ENCODE measurements at places on chromosomes 5 and 9.

- DNase-seq: no peak
Measured at GRCh38 chr9:104745852-104746251, 1.6 kb upstream of the NIPSNAP3A start.

- DNase-seq: no peak
Measured at GRCh38 chr5:20114526-20114925, 126.5 kb upstream of the CDH18 start.

- no peak for DNase-seq
Measured at GRCh38 chr5:173475780-173476179, 140.7 kb downstream of the BOD1 start.

GRCh38 chr5:5675511-5675910 lies 253.0 kb downstream of the ICE1 start:
- DNase-seq: no peak

DNA sequence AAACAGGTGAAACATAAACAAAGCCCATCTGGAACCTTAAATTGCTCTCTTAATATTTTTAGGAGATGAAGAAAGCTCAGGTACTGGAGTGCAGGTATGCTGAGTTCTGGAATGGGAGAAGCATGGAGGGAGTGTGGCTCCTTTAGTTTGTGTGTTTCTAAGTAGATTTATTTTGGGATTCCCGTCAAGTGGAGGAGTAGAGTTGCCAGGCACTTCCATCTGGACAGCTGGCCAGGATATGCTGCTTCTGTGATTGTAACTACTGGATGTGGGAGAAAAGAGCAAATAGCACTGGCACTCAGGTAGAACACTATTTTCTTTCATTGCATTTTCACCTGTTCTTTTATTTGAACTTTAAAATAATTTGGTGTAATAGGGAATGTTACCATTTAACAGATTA lies 182.3 kb upstream of the MAST4 start:
- DNase-seq: no peak

- DNase-seq: no peak
Measured at GRCh38 chr5:115559524-115559923, 14.9 kb upstream of the FEM1C start.

GRCh38 chr5:139131921-139132432 lies 66.2 kb downstream of the SIL1 start:
- no peak for DNase-seq

DNA sequence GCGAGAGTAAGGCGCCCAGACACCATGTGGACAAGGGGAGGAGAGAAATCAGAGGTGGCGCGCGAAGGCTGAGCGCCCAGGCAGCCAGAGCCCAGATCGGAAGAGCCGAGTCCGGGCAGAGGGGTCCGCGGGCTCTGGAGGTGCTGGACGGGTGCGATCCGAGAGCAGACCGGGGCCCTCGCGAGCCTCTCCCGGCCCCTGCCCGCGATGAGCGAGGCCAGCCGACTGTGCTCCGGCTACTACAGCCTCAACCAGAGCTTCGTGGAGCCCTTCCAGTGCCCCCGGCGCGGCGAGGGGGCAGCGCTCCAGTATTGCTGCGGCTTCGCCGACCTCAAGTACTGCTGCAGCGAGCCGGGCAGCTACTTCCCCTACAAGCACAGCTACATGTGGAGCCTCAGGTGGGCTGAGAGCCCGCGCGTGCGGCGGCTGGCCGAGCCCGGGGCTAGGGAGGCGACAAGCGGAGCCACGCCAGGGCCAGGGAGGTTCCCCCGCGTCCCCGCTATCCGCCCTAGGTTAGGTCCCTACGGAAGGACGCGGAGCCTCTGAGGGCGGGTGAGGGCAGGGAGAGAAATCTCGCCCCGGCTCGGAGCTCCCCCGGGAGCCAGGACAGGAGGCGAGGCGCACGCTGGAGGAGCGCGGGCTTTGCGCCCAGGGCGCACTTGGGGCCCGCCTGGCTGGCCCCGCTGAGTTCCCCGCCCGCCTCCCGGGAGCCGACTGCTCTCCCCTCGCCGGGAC lies at the start of gene SHISAL2B:
Gene SHISAL2B (plus strand): TSS at position 87 of the 735 bp plus-strand sequence. CDS start 121 bp downstream, at position 208.
- DNase-seq: no peak

DNA sequence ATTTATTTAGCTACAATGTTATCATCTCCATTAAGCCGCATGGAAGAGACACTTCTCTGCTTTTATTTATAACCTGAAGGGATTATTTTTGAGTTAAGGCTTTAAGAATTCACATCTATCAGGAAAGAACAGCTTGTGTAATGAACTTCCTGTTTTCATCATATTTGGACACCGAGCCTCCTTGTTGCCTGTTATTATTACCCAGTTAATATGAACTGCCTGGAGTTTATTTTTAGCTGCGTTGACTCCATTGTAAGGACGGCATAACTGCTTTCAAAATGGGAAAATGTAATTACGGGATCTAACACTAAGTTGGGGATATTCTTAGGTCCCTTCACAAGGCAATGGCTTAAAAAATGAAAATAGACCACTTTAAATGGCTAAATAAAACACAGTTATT lies 89.0 kb upstream of the NR4A3 start:
- DNase-seq: no peak

DNA sequence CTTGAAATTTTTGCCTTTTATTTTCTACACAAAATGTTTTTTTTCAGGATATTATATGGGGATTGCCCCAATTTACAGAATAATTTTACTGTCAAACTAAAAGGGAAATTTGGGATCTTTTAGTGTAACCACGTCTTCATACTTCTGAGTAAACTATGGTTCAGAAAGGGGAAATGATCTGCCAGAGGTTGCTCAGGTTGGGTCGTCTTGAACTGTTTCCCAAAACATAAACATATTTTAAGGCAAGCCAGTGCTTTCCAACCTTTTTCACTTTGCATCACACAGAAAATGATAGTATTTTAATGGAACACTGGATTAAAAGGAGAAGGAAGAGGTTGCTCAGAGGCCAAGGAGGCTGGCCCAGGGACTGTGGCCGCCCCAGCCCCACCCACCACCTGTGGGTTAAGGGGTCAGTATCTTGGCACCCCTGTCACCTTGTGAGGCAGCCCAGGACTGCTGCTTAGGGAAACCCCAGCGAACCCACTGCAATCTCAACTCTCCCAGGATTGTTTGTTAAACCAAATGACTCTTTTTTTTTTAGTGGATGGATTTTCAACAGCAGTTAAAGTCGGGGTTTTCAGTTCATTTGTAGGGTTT lies 142.7 kb upstream of the DHFR start:
- no peak for DNase-seq

DNA sequence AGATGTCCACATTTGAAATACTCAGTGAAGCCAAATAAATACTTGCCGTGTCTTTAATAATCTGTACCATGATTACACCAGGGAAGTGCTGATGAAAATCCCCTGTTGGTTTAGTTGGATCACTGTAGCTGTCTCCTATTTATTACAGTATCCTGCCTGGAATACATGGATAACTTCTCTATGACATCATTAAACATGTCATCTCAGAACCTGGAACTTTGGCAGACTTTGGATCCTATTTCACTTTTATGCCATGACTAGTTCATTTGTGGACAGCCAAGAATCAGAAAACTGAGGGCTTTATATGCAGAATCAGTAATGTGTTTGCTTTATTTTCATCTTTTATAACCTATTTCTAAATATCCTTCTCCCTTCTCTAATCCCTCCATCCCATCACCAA lies at the start of gene TXNDC8:
Gene TXNDC8 (minus strand): TSS at position 137 of the 400 bp plus-strand sequence.
- no peak for DNase-seq

DNA sequence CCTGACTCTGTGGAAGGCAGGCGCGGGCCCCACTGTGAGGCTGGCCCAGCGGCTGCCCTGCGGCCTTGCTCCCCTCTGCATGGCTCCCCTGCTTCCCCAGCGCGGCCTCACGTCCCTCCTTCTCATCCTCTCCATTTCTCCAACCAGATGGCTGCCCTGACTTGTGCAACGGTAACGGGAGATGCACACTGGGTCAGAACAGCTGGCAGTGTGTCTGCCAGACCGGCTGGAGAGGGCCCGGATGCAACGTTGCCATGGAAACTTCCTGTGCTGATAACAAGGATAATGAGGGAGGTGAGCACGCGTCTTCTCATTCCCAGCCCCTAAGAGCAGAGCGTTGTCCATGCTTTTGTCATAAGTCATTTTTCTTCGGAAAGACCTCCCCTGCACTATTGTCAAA lies 129.0 kb upstream of the WWC1 start:
- DNase-seq: no peak

DNA sequence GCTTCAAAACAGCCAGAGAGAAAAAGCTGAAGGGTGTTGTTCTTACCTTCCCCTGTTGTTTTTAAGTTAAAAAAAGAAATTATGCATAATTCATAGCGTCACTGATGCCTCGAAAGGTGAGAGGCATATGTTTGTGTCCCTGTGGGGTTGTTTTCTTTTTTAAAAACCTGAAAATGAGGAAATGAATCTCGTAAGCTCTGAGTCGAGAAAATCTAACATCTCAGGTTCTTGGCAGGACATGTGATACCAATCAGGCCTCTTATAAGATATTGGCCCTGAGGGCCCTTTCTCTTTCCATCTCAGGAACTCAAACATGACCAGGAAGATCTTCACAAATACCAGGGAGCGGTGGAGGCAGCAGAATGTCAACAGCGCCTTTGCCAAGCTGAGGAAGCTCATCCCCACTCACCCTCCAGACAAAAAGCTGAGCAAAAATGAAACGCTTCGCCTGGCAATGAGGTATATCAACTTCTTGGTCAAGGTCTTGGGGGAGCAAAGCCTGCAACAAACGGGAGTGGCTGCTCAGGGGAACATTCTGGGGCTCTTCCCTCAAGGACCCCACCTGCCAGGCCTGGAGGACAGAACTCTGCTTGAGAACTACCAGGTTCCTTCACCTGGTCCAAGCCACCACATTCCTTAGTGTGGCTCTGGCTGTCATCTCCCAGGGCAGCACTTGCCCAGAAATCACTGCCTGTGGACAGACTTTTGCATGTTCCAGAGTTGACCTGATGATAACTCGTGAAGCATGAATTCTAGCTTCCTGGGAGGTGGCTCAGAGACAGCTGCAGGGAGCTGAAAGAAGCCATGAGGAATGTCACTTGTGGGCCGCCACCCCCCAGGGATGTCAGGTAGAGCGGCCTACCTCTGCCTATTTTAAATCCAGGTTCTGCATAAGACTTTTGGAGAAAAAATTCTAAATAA lies at the start of gene TAL2:
Gene TAL2 (plus strand): TSS at position 274 of the 921 bp plus-strand sequence. CDS start 40 bp downstream, at position 314.
- DNase-seq: no peak

DNA sequence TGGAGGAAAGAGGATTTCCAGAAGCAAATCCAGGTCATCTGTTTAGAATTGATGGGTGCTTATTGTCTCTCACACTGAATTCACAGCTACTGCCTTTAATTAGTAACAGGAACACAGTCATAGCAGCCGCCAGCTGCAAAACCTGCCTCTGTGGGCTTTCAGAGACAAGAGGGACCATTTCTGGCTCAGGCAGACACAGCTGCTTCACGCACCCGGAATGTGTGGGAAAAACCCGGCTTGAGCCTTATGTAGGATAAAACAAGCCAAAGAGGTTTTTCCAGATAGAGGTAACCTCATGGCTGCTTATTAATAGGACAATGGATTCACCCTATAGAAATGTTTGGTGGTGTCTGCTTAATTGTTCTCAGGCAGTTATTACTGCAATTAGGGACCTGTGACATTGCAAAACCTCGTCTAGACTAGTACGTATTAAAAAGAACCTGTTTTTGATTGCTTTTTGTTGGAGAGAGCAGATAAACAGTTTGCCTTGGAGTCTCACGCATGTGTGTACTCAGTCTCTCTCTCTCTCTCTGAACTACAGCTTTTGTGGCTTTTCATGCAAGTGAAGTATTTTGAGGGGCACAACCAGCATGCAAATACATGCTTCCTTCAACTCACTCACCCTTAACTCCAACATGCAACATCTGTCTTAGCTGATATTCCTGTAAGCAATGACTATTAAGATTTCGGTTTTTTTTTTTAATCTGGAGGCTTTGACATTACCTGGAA lies 302.7 kb downstream of the PLK2 start:
- no peak for DNase-seq

- no peak for DNase-seq
Measured at GRCh38 chr9:8845808-8846207, 1046.2 kb upstream of the DMAC1 start.

DNA sequence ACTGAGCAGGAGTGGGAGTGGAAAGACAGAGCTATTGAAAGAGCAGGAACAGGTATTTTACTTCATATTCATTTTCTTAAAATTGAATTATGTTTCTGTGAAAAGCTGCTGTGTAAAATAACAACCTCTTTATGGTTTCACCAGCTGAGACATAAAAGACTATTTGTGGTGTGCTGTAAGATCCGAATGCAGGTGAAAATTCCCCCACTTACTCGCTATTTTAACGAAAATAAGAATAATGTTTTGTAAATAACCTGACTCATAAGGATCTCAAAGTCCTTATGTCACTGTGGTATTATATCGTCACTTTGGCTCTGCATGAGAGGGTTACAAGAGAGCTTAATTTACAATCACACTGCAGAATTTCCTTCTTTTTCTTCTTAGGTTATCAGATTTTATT lies 65.3 kb upstream of the NFIB start:
- DNase-seq: no peak

DNA sequence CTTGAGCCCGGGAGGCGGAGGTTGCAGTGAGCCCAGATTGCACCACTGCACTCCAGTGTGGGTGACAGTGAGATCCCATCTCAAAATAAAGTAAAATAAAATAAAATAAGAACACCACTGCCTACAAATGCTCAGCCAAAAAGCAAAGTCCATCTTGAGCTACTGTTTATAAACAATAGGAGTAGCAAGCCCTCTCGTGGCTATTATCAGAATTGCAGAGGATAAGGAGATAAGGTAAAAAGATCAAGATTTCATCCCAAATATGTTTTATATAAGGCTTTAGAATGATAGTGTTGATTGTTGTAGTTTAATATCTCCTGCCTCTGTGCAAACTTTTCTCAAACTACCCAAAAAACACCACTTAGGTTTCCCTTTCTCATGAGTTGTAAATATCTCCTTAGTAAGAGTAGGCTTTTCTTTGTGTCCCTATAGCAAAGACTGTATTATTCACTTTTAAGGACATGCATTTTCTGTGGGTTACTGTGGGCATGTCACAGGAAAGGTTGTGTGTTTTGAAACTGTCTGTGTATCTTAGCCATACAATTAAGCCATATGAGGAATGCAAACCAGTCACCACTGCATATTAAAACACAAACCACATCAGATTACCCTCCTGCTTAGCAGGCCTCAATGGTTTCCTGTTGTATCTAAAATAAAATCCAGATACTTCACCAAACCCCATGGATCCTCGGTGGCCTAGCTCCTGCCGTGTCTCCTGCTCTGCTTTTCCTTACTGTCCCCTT lies 31.8 kb upstream of the CKS2 start:
- DNase-seq: peak; percentile 40

GRCh38 chr5:35012796-35013195 lies 35.0 kb downstream of the AGXT2 start:
- DNase-seq: no peak

DNA sequence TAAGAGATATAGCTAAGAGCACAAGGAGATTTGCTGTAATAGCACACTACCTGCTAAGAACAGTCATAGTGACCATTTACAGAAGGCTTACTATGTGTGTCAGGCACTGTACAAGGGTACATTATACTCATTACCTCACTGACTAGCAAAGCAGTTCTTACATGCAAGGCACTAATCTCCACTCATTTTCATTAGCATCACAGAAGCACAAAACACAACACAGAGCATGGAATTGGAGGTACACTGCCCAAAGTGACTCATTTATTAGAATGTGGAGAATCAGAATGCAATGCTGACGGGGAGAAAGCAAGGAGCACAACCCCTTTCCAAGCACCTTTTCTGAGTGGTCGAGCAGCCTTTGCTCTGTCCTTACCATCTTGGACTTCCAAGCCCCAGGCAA lies 169.7 kb downstream of the ENTREP1 start:
- no peak for DNase-seq

All from CD4-positive, alpha-beta T cell treated with Interleukin-15 for 4 hours (primary cell).